Activated naive CD4-positive, alpha-beta T cell treated with anti-CD3 and anti-CD28 coated beads for 36 hours (primary cell): ENCODE measurements at places on chromosomes 2 and 18. TPM values are rescaled to one million over a fixed set of nuclear protein-coding genes. Genes with fewer than 3 reads are reported as not detected.

The CDKL4 gene
- not detected for total RNA-seq

GRCh38 chr2:210859314-210859713, 302.9 kb downstream of the CPS1 start:
- no peaks in the 10 kb centered on the region for H3K4me1 ChIP-seq
- no peak overlapping the region for H3K27ac ChIP-seq
- no peak for DNase-seq
- no peaks in the 10 kb centered on the region for H3K36me3 ChIP-seq

GRCh38 chr2:209534228-209534627, 110.4 kb downstream of the MAP2 start:
- no peak overlapping the region for H3K27ac ChIP-seq
- H3K4me1 ChIP-seq = no peaks in the 10 kb centered on the region
- H3K36me3 ChIP-seq = no peaks in the 10 kb centered on the region

The BOLL gene
- not detected for total RNA-seq

The MBD5 gene
- 19.6 TPM for total RNA-seq

DNA sequence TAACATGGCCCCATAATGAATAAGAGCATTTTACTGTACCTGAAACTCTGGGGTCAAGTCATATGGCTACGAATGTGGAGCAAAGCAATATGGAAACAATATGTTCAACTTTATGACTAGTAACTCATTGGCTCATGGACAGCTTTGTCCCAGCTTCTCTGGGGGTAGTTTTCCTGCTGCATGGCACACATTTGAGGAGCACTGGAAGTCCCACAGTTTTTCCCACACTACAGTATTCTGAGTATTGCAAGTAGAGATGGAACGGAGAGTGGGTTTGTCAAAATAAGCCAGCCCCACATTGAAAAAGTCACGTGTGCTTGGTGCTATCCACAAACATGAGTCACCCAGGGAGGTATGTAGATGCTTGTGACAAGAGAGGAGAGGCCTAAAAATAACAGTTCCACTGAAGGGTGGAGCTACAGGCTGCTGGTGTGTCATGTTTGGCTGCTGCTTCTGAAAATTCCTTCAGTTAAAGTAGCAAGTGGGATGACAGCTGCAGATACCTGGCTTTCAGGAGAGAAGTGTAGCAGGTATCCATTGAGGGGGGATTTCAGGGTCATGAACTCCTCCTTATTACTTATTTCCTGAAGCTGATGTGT, 48.2 kb upstream of the CTAGE1 start:
- no peaks in the 10 kb centered on the region for H3K4me1 ChIP-seq
- H3K27ac ChIP-seq = no peak overlapping the region
- DNase-seq = no peak
- no peaks in the 10 kb centered on the region for H3K36me3 ChIP-seq
- H3K4me3 ChIP-seq = no peak overlapping the region

DNA sequence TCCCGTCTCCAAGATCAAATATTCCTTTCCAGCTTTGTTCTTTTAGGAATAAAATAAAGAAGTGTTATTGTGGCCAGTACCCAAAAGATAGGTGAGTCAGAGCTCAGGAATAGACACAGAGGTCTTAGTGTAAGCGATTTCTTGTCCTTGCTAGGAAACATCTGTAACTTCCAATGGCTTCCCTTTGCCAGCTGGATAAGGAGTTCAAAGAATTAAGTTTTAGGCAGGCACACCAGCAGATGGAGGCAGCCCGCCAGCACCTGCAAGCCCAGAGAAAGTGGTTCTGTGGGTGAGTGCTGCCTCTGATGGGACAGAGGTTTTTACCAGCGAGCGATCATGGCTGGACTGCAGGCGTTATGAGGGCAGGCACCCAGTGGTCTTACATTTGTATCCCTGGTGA, 125.4 kb downstream of the MGAT5 start:
- peaks cover 21% of the 10 kb centered on the region for H3K36me3 ChIP-seq
- no peak overlapping the region for H3K4me3 ChIP-seq
- no peak overlapping the region for H3K27ac ChIP-seq

GRCh38 chr2:240286596-240286995, 146.1 kb upstream of the OTOS start:
- no peak for DNase-seq
- no peak overlapping the region for H3K4me3 ChIP-seq
- no peak overlapping the region for H3K27ac ChIP-seq
- H3K27me3 ChIP-seq = peaks cover 3% of the 10 kb centered on the region
- no peaks in the 10 kb centered on the region for H3K36me3 ChIP-seq

The EFR3B gene
- 0.42 TPM for total RNA-seq

DNA sequence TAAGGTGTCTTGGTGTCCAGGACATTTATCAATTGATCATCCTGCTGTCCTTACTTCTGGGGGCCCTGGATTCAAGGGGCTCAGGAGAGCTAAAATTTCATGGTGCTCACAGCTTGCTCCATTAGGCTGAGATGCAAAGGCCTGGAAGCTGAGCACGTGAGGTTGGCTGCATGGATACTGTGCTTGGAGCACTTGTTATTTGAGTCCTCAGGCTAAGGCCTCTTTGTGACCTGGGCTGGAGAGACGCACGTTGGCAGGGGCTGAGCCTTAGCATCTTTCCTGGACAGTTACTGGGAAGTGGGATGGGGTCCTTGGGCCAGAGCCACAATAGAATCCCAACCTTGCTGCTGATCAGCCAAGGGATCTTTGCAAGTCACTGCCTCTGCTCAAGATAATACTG, 151.2 kb upstream of the HS6ST1 start:
- no peak for DNase-seq
- no peak overlapping the region for H3K27ac ChIP-seq
- peaks cover 3% of the 10 kb centered on the region for H3K4me1 ChIP-seq
- no peak overlapping the region for H3K4me3 ChIP-seq
- peaks cover 19% of the 10 kb centered on the region for H3K27me3 ChIP-seq

DNA sequence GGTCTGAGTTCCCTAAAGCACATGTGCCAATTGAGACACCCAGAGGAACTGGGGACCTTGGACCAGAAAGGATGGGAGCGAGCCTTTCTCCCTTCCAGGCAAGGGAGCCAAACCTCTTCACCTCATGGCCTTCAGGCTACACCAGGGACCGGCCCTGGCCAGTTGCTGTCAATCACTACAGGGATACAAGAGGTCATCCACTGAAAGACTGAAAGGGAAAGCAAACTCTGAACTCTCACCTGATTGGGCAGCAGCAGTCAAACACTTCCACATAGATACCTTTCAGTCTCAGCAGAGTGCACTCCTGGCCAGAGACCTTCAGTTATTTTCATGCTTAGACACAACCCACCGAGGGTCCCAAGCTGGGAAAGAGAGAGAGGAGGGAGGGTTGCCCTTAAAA, 1956.0 kb upstream of the LRRTM1 start:
- H3K4me3 ChIP-seq = no peak overlapping the region
- no peaks in the 10 kb centered on the region for H3K4me1 ChIP-seq
- H3K36me3 ChIP-seq = peaks cover 1% of the 10 kb centered on the region

The MAP2 gene
- 0.67 TPM for total RNA-seq

The MAPK4 gene
- not detected for total RNA-seq

GRCh38 chr2:168550670-168551069, 94.6 kb downstream of the CERS6 start:
- H3K27ac ChIP-seq = no peak overlapping the region
- no peak for DNase-seq
- peaks cover 21% of the 10 kb centered on the region for H3K36me3 ChIP-seq
- no peaks in the 10 kb centered on the region for H3K27me3 ChIP-seq
- H3K4me3 ChIP-seq = no peak overlapping the region
- peaks cover 27% of the 10 kb centered on the region for H3K4me1 ChIP-seq

The POTEC gene
- not detected for total RNA-seq

The OTOS gene
- not detected for total RNA-seq

DNA sequence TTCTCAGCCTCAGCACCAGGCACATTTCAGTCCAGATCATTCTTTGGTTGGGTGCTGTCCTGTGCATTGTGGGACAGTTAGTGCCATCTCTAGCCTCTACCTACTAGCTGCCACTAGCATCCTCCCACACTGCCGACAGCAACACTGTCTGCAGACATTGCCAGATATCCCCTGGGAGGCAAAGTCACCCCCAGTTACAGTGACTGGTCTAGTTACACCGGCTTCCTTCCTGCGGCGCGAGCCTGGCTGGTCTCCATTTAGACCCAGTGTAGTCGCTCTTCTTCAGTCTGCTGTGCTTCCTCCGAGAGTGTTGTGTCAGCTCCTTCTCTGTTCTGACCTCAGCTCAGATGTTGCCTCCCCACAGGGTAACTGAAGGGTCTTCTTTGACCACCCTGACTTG, 283.1 kb downstream of the PHLPP1 start:
- H3K27me3 ChIP-seq = peaks cover 3% of the 10 kb centered on the region
- no peak for DNase-seq
- no peaks in the 10 kb centered on the region for H3K4me1 ChIP-seq
- no peaks in the 10 kb centered on the region for H3K36me3 ChIP-seq

GRCh38 chr2:151138507-151138906, 123.2 kb downstream of the RBM43 start:
- no peaks in the 10 kb centered on the region for H3K4me1 ChIP-seq
- no peak overlapping the region for H3K27ac ChIP-seq
- H3K4me3 ChIP-seq = no peak overlapping the region

The SRBD1 gene
- total RNA-seq = 21.3 TPM

- no peak overlapping the region for H3K4me3 ChIP-seq
- H3K36me3 ChIP-seq = no peaks in the 10 kb centered on the region
- no peaks in the 10 kb centered on the region for H3K27me3 ChIP-seq
- no peaks in the 10 kb centered on the region for H3K4me1 ChIP-seq
- H3K27ac ChIP-seq = no peak overlapping the region
- no peak for DNase-seq
Observed at GRCh38 chr2:49241501-49241900, 87.2 kb upstream of the FSHR start.

DNA sequence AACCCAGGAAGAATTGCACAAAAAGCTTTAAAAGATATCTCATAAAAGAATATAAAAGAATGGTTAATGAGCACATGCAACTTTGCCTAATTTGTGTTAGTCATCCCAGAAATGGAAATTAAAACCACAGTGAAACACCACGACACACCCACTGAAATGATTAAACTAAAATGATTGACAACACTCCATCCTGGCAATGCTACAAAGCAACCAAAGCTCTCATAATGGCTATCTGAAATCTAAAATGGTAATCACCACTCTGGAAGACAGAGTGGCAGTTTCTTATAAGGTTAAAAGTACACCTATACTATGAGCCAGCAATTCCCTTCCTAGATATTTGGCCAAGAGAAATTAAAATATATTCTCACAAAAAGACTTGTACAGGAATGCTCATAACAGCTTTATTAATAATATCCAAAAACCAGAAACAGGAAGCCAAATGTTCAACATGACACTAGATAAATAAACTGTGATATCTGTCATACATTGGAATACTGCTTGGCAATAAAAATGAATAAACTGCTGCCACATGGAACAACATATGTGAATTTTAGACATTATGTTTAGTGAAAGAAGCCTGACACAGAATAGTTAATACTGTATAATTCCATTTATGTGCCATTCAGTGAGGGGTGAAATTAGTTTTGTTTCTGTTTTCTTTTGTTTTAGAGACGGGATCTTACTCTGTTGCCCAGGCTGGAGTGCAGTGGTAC, 105.3 kb upstream of the BCL2L11 start:
- no peak overlapping the region for H3K4me3 ChIP-seq
- peaks cover 4% of the 10 kb centered on the region for H3K4me1 ChIP-seq
- H3K36me3 ChIP-seq = peaks cover 5% of the 10 kb centered on the region

The PLGLB2 gene
- not detected for total RNA-seq

- H3K27ac ChIP-seq = no peak overlapping the region
- no peak overlapping the region for H3K4me3 ChIP-seq
- H3K36me3 ChIP-seq = peaks cover 42% of the 10 kb centered on the region
- DNase-seq = no peak
- H3K4me1 ChIP-seq = no peaks in the 10 kb centered on the region
Observed at GRCh38 chr2:201320257-201320656, 36.9 kb downstream of the FLACC1 start.

DNA sequence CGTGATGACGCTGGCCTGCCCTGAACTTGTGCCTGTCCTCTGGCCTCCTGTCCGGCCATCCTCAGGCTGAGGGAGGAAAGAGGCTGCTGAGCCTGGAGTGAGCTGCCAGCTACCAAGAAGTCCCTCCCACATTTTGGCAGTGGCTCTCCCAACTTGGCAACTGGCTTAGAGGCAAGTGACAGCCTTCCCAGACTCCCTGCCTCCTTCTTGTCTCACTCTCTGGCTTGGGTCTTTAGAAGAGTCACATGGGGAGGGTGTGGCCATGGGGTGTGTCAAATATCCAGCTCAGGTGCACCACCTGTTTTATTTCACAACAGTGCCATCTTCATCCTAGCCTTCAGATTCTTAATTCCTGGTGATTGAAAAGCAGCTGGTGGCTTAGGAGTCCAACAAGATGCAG, 222.9 kb downstream of the PRKCE start:
- H3K4me3 ChIP-seq = no peak overlapping the region
- DNase-seq = no peak
- H3K27ac ChIP-seq = no peak overlapping the region

- H3K4me1 ChIP-seq = no peaks in the 10 kb centered on the region
- no peak overlapping the region for H3K4me3 ChIP-seq
- DNase-seq = no peak
- H3K27ac ChIP-seq = no peak overlapping the region
- H3K27me3 ChIP-seq = peaks cover 18% of the 10 kb centered on the region
Observed at GRCh38 chr2:23302591-23302990, 82.4 kb upstream of the KLHL29 start.

The FOXI3 gene
- not detected for total RNA-seq

- H3K4me3 ChIP-seq = no peak overlapping the region
- no peak for DNase-seq
- no peak overlapping the region for H3K27ac ChIP-seq
- no peaks in the 10 kb centered on the region for H3K27me3 ChIP-seq
- no peaks in the 10 kb centered on the region for H3K36me3 ChIP-seq
Observed at GRCh38 chr2:177270531-177270930, 6.0 kb upstream of the NFE2L2 start.

GRCh38 chr2:10912076-10912731, 470 bp downstream of the KCNF1 start:
- no peak overlapping the region for H3K4me3 ChIP-seq
- H3K4me1 ChIP-seq = peaks cover 9% of the 10 kb centered on the region
- H3K36me3 ChIP-seq = peaks cover 2% of the 10 kb centered on the region

DNA sequence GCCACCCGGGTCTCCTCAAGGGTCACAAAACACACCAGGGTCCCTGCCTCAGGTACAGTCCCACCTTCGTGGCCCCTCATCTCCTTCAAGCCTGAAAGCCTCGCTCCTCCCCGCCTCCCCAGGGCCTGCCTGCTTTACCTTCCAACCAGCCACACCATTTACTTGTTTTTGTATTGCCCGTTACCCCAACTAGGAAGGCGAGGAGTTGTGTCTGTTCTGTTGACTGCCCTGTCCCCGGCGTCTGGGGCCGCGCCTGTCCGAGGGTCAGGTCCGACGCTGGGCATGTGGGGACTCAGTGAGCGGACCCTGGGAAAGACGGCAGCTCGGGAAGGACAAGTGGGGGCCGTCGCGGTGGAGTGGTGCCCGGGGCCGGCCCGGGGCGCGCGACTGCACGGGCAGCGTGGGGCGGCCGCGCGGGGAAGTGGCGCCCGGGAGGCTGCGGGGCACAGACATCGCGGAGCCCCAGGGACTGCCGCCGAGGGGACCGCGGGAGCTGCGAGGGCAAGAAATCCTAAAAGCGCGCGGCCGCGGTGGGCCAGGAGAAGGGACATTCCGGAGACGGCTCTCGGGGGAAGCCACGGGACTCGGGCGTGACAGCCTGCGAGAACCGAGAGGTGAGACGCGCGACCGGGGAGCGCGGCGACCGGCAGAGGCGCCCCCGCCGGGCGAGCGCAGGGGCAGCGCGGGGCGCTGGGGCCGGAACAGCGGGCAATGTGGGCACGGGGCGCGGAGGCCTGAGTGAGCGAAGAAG, 797 bp upstream of the GRHL1 start:
- peak overlapping the region; percentile 75 for H3K4me3 ChIP-seq
- DNase-seq = peak; percentile 58
- peaks cover 35% of the 10 kb centered on the region for H3K27me3 ChIP-seq
- no peak overlapping the region for H3K27ac ChIP-seq

The RIT2 gene
- not detected for total RNA-seq

The SLC14A1 gene
- total RNA-seq = 0.74 TPM
